ENCODE measurements at places on chromosomes 3 and 15.

- DNase-seq: no peak
Measured at GRCh38 chr3:185995352-185995751, 57.5 kb upstream of the TRA2B start.

DNA sequence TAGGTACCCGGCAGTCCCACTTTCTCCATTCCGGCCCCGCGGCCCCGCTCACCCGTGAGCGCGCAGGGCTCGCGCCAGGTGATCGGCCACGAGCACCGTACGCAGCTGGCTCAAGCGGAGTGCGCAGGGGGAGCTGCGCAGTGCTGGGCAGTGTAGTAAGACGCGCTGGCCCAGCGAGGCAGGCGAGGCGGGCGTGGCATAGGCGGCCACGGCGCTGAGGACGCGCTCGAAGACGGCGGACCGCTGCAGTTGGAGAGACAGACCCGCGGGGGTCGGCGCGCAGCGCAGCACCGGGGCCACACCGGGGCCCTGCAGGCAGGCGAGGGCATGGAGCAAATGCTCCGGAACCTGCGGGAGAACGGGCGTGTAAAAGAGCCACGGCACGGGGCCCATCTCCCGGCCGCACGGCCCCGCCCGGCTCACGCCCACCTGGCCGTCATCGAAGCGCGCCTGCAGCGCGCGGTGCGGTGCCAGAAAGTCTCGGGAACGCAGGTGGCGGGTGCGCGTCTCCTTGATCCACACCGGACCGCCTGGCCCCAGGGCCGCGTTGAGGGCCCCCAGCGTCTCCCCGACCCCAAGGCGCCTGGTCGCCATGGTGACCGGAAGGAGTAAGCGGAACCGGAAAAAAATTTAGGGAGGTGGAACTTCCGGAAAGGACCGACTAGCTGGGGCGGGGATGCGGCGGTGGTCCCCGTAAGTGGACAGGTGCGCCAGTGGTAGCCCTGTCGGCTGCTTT, at the start of gene DALRD3:
Gene DALRD3 (minus strand): TSS at position 610 of the 736 bp plus-strand sequence. CDS start 16 bp downstream, at position 594.
- peak; percentile 88 for DNase-seq

- DNase-seq: no peak
Measured at GRCh38 chr3:20182206-20182605, 3.8 kb downstream of the SGO1 start.

- peak; percentile 54 for DNase-seq
Measured at GRCh38 chr3:157428853-157429252, 7.8 kb upstream of the PTX3 start.

DNA sequence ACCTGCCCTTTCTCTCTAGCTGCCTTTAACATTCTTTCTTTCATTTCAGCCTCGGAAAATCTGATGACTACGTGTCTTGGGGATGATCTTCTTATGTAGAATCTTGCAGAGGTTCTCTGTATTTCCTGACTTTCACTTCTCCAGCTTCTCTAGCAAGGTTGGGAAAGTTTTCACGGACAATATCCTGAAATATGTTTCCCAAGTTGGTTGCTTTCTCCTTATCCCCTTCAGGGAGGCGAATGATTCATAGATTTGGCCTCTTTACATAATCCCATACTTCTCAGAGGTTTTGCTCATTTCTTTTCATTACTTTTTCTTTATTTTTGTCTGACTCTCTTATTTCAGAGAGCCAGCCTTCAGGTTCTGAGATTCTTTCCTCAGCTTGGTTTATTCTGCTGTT, 62.1 kb upstream of the CCDC54 start:
- no peak for DNase-seq

GRCh38 chr3:72782521-72782920, 65.7 kb downstream of the SHQ1 start:
- DNase-seq: no peak

- DNase-seq: no peak
Measured at GRCh38 chr15:58378241-58379085, 53.3 kb upstream of the LIPC start.

- DNase-seq: no peak
Measured at GRCh38 chr3:182121401-182121800, 409.7 kb downstream of the SOX2 start.

DNA sequence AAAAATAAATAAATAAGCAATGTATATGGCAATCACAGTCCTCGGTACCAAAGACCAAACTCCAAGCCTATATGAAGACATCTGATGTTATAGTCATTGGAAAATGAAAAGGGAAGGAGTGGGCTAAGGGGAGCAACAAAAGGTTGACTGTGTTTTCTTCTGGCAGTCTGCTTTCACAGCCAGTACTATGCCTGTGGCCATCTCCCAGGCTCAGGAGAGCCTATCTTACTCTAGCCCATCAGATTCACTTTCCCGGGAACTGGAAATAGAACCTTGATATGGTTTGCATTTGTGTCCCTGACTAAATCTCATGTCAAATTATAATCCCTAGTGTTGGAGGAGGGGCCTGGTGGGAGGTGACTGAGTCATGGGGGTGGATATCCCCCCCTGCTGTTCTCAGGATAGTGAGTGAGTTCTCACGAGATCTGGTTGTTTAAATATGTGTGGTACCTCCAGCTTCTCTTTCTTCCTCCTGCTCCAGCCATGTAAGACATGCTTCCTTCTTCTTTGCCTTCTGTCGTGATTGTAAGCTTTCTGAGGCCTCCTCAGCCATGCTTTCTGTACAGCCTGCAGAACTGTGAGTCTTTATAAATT, 105.3 kb downstream of the PLCH1 start:
- no peak for DNase-seq

- no peak for DNase-seq
Measured at GRCh38 chr15:32704395-32704981, 13.3 kb upstream of the GREM1 start.

GRCh38 chr3:168273036-168273435, 177.3 kb upstream of the GOLIM4 start:
- DNase-seq: no peak

DNA sequence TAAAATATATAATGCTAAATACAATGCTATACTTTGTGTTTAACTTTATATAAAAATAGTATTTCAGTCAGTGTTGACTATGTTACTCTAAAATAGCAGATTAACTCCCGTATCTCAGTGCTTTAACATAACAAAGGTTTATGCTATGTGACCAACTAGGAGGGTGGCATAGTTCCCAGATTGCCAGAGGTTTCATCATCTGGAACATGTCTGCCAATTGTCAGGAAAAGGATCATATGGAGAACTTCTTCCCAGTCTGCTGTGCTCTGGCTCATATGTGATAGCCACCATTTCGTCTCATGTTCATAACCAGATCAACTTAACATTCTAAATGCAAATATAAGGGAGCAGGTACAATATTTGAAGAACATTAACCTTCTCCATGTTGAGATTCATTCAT, 720.2 kb downstream of the MCTP2 start:
- DNase-seq: no peak

- peak; percentile 55 for DNase-seq
Measured at GRCh38 chr3:130894130-130894985, 474 bp downstream of the ATP2C1 start.

DNA sequence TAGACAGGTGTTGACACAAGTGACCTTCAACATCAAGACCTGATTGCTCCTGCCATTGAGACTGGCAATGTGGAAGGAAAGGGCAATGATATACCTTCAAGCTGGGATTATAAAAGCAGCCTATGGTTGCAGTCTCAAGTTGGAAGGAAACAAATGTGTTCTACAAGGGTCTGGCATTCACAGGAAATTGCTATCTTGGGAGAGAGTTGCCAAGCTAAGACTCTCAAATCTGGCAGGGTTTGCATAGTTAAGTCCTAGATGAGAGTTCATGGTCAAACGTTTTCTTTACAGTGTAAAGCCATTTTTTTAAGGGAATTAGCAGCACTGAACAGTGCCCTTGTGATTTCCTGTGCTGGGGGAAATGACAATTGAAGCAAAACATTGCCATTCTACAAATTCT, 546.9 kb upstream of the CFAP20DC start:
- no peak for DNase-seq

- DNase-seq: no peak
Measured at GRCh38 chr15:32671339-32672325, 30.1 kb downstream of the SCG5 start.

DNA sequence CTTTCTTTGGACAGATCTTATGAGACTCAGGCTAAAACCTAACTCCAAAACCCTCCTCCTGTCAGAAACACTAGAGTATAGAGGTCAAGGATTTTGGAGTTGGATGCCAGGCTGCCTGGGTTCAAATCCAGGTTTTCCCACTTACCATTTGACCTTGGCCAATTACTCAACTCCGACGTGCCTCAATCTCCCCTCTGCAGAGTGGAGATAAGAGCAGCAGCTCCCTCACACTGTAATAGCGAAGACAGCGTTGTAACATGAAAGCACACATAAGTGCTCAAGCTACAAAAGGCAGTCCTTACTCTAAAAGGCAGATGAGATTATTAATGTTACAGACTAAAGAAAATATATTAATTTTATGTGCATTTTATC, 90.1 kb downstream of the IGF2BP2 start:
- DNase-seq: peak; percentile 76

DNA sequence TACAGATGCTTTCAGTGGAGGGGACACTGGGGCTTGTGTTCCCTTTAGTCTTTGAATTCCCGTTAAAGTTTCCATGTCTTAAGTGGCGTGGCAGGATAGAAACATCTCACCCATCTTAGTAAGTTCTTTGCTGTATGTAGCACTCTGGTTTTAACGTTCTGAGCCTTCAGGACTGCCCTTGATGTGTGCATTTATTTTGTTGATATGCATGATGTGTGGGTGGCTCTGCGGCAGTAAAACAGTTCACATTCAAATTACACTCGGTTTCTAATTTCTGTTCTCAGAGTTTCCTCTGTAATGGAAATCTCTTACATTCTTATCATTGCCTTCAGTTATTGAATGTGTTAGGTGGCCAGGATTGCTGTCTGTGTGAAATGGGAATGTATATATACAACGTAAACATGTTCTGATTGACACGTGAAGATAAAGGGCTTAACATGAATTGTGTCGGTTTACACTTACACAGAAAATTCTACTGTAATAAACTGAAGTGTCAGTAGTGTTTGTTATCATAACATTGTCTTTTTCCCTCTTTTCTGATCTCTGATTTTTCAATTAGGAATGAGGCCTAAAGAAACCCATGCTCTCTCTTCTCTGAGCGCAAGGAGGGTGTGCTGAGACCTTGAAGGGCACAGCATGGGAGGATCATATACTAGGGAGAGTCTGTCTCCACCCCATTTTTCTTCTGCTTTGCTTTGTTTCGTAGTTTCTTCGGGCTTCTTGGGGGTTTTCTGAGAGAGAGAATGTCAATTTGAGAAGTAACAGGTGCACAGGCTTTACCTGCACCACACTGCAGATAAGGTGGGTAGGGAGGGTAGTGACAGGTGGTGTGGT, 51.5 kb downstream of the IGF1R start:
- no peak for DNase-seq

DNA sequence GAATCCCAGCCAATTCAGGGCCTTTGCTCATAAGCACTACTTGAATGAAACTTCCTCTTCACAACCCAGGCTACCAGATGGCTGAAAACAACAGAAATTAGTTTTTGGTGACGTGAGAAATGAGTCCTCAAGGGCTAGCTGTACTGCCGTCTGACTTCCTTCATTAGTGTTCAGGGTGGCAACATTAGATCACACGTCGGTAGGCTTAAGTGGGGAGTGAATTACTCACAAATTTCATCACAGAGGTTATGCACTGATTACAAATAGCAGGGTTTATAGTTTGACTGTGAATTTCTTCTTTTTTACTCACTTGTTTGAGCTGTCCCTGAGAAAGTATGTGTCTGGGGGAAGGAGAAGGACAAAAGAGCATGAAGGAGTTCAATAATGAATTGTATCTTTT, 397.2 kb downstream of the GAP43 start:
- DNase-seq: no peak

DNA sequence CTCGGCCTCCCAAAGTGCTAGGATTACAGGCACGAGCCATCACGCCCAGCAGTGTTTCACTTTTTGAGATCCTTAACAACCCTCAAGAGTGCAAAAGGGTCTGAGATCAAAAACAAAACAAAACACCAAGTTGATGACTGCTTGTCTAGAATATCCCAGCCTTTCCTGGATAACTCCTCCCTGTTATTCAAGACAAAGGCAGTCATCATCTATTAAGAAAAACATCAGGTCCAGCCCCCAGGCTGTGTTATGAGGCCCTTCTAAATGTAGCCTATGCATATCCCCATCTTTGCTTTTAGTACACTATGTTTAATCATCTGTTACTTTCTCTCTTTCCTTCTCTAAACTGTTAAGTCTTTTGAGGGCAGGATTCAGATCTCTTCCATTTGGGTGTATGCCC, 150.1 kb upstream of the FHIT start:
- DNase-seq: no peak

DNA sequence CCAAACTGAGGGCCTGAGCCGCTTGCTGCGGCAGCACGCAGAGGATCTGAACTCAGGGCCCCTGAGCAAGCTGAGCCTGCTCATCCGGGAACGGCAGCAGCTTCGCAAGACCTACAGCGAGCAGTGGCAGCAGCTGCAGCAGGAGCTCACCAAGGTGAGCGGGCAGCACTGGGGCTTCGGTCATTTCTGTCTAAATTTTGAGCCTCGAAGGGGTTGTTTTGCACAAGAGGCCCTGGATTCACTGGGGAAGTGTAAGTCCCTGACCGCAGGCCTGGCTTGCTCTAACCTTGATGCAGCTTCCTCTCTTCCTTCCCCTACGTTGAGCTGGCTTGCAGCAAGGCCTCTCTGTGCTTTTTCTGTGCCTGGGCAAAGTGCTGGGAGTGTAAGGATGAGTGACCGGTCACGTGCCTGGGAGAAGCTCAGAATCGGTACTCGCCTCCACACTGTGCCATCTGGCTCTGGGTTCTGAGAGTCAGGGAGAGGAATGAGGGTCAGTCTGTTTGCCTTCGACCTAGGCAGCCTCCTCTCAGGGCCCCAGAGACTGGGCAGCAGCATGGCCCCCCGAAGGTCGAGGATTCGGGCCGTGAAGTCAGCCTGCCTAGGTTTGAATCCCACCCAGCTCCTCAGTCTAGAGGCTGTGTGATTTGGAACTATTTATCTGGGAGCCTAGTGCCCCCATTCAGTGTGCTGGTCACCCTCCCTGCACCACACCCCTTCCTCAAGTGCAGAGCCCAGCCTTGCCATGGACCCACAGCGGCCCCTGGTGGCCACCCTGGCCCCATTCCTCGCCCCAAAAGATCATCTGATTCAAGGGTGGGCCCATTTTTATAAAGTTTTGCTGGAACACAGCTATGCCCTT, 1.4 kb downstream of the FES start:
- DNase-seq: peak; percentile 93

DNA sequence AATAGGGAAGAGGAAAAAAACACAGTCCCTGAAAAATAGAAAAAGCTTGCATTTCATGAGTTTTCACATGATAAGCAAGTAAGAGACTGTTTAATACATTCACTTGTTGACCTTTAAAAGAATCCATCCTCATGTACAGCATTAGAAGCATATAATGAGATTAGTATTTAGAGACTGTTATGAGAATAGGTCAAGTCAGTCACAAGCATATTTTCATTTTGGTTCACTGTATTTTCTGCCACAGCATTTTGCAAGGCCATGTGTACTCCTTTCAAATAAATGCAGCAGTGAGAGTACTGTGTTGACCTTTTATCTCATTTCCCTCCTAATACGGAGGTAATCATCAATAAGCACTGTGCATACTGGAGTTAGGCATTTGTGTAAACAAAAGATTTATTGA, 162.2 kb upstream of the SETMAR start:
- DNase-seq: no peak

- DNase-seq: no peak
Measured at GRCh38 chr3:74121761-74122160, 492.7 kb downstream of the CNTN3 start.
